ELR (cell line): ENCODE measurements at places on chromosomes 12 and 14.

DNA sequence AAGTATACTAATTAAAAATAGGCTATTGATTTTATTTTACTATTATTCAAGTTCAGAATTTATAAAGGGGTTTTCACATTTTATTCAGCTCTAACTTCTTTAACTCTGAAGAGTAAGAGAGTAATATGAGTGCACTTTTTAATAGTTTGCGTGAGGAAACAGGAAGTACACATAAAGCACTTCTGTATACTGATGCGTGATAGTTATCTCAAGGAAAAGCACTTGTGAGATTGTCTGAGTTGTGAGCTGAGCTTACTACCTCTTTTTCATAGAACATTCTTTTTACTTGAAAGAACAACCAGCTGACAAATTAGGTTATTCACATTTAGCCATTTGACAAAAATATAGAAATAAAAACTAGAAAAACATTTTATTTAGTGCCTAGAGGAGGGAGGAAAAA, 1.9 kb downstream of the RAD51AP1 start:
- DNase-seq: no peak

DNA sequence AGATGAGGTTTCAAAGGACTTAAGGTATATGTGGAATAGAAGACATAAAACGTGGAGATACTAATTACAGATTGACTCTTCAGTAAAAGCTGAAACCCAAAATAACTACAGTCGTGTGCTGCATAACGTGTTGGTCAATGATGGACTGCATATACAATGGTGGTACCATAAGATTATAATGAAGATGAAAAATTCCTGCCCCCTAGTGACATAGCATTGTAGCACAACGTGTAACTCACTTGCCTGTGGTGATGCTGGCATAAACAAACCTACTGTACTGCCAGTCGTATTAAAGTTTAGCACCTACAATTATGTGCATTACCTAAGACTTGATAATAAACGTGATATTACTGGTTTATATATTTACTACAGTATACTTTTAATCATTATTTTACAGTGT, 150.3 kb downstream of the LRRK2 start:
- DNase-seq: peak; percentile 11

GRCh38 chr12:42756841-42757623, 167.5 kb upstream of the PRICKLE1 start:
- DNase-seq: peak; percentile 91

DNA sequence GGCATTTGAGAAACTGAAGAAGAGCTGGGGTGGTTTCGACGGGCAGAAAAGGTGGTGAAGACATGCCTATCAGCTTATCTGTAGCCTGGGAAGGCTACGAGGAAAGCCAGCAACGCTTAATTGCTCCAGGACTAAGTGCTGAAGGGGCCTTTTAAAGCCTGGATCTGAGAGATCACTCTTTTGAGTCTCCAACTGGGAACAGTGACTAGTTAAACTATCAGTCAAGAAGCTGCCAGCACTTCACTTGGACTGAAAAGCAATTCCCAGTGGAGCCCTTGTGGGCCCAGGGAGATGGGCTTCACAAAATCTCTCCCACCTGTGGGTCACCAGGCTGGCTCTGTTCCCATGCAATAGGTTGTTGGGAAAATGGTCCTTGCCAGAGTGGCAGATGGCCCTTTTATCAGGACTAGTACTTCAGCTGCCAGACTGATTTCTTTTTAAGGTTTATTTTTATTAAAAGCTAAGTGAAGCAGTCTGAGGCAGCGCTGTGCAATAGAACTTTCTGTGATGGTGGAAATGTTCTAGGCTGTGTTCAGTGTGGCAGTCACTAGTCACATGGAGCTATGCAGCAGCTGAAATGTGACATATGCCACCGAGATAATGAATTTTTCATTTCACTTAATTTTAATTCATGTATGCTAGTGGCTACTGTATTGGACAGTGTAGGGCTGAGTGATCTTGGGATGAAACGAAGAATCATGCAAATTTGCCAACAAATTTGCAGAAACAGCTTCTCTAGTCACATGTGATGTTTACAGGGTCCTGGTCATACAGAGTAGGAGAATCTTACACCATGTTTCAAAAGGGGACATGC, 276.8 kb downstream of the PCNX1 start:
- DNase-seq: no peak

DNA sequence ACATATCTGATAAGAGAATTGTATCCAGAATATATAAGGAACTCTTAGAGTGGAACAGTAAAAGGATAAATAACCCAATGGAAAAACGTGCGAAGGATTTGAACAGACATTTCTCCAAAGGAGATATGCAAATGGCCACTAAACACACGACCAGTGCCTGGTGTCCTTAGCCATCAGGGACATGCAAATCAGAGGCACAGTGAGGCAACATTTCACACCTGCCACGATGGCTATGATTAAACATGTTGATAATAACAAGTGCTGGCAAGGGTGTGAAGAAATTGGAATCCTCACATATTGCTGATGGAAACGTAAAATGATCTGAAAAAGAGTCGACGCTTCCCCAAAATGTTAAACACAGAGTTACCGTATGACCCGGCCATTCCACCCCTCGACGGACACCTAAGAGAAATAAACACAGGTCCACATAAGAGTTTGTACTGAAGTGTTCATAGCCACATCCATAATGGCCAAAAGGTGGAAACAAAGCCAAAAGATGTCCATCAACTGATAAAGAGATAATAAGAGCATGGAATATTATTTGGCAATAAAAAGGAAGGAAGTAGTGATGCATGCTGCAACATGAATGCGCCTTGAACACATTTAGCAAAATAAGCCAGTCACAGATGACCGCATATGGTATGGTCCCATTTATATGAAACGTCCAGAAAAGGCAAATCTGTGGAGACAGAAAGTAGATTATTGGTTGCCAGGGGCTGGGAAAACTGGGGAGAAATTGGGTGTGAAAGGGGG, 6.3 kb upstream of the TMEM121 start:
- DNase-seq: no peak

- DNase-seq: no peak
Observed at GRCh38 chr12:57640175-57641042, 7.4 kb upstream of the B4GALNT1 start.

DNA sequence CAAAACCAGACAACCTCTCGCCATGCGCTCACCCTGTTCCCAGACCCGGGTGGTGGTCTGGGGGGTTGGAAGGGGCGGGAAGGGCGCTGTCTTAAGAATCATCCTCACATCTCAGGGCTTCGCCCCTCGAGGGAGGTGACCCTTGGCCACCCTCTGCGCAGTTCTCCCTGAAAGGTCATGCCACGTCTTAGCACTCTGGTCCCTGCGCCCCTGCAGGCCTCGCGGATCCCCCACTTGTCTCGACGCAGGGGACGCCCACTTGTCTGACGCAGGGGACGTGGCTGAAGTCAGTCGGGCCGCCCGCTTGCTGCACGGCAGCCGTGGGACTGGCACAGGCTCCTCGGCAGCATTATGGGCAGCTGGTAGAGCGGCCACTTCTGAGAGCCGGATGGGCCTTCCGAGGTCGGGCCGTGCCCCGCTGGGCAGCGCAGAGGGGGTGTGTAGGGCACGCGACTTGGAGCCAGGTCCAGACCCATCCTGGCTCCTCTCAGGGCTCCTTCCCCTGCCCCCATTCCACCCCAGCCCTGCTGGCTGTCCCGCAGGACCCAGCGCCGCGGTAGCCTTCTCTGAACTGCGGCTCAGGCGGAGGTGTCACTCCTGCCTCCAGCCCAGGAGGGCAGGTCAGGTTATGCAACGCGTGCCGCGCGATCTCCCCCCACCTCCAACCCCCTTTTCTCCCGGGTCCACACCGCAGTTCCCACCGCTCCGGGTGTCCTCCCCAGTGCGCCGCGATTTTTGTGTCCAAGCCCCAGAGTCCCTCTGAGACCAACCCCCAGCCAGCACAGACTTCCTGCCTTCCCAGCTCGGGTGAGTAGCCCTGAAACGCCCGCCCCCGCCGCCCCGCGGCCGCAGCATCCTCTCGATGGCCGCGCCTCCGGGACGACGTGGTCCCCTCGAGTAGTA, 40.9 kb upstream of the CAPRIN2 start:
- DNase-seq: peak; percentile 91

GRCh38 chr12:674272-674781, 11.1 kb upstream of the NINJ2 start:
- peak; percentile 58 for DNase-seq

DNA sequence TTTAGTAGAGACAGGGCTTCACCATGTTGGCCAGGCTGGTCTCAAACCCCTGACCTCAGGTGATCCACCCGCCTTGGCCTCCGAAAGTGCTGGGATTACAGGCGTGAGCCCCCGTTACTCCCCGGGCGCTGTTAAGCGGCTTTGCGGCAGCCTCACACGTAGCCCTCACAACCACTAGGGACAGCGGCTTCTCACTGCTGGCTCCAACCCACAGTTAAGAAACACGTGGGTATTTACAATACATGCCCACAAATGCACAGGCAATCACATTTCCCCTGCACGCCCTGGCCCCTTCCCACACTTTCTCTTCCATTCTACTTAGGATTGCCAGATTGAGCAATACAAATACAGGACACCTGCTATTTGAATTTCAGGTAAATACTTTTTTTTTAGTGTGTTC, 37.0 kb upstream of the EIF5 start:
- no peak for DNase-seq

- DNase-seq: no peak
Observed at GRCh38 chr12:117469883-117470483, 108.6 kb upstream of the NOS1 start.

DNA sequence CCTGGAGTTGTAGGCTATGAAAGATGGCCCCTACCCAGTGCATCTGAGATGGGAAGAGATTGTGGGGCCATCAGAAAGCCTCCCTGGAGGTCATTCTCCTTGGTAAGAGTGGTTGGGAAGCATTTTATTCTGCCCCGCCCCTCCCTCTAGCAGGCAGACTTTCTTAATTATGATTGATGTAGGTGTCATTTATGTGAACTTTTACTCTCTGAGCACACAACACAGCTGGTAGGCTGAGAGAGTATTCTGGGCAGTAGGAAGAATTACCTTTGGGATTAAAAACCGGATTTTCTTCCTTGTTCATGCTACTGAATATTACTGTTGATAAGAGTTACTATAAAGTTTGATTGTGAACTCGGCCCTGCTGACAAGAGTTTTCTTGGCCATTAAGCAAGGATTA, 266.8 kb downstream of the TTC6 start:
- no peak for DNase-seq

DNA sequence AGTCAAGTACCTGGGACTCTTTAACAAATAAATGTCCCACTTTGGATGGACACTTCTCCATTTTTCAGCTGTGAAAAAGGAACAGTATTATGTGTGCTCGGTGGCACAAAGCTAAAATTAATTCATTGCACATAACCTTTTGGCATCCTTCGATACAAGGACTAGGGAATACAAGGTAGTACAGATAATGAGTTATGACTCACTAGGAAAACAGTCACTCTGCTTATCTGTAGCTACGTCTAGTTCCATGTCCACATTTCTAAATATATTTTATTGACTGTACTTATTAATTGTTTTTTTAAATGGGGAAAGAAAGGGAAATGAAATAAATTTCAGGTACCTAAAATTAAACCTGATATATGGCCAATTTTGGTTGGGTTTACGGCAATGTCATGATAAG, 35.2 kb upstream of the RIC8B start:
- no peak for DNase-seq

GRCh38 chr12:26666286-26666685, 166.7 kb downstream of the ITPR2 start:
- DNase-seq: no peak

DNA sequence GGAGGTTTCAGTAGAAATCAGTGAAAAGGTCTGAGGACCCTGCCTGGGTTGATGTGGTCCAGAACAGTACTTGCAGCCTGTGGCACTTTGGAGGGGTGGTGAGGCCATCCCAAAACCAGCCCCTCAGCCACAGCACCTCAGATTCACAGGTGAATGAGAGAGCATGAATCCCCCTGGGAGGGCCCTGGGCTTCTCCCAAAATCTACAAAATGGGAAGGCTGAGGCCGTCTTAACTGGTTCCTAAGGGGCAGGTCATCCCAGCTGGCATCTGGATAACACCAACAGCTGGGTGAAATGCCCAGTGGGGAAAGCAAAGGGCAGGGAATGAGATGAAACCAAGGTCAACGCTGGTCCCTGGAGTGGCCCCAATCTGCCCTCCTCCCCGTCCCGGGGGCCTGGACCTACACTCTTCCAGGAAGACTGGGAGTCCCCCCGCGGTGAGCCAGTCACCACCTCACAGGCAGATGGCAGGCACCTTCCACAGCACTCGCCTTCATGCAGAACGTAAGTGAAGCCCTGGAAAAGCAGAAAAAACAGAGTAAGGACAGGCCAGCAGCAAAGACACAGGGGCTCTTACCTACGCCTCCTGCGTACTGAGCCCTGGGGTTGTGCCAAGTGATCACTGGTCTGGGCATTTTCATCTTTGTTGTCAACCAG, 26.3 kb upstream of the ANO2 start:
- no peak for DNase-seq

DNA sequence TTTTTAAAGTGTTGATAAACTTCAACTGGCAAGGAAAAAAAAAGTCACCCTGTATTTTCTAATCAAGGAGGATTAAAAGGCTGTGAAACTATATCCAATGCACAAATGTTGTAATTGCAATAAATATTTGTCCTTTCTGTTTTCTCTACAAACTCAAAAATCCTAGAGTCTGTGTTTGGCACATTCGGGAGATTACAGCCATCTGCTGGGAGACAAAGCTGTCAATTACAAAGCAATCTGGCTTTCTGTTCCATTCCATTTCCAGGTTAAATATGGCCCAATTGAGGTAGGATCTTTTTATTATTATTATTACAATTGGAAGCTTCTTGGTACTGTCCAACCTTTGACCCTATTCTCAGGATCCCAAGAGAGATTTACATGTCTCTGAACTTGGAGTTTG, 295.9 kb downstream of the DIO2 start:
- DNase-seq: no peak

GRCh38 chr14:68840454-68840853, 47.6 kb upstream of the ZFP36L1 start:
- DNase-seq: no peak

- DNase-seq: no peak
Observed at GRCh38 chr12:8655421-8655820, 7.2 kb downstream of the MFAP5 start.

DNA sequence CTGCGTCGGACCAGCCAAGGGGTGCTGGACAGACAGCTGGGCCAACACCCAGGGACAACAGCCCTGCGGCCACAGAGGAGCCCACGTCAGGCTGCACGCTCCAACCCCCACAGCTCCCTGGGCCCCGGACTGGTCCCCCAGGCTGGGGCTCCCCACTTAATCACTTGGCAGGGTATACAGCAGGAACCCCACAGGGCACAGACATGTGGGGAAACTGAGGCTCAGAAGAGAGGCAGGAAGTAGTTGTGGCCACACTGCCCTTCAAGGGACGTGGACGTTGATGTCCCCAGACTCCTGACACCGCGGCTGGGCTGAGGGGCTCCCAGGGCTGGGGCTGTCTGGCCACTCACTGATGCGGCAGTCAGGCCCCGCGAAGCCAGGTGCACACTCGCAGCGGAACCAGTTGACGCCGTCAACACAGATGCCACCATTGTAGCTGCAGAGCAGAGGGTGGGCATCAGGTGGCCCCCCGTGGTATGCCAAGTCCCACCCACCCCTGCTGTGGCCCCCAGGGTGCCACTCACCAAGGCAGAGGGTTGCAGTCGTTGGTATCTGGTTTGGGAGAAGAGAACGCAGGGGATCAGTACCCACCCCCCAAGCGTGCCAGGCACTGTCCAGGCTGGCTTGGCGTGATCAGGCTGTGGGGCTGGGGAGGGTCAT, 21.5 kb downstream of the JAG2 start:
- DNase-seq: no peak

- no peak for DNase-seq
Observed at GRCh38 chr12:75982979-75983660, 48.5 kb downstream of the PHLDA1 start.

GRCh38 chr14:102089621-102090343, 2.9 kb upstream of the HSP90AA1 start:
- no peak for DNase-seq

- DNase-seq: peak; percentile 58
Observed at GRCh38 chr14:83556746-83557453, 1973.0 kb upstream of the FLRT2 start.

- no peak for DNase-seq
Observed at GRCh38 chr14:94691660-94692034, 78.3 kb downstream of the GSC start.
